ENCODE measurements at places on chromosomes 5 and 9. TPM values are rescaled to one million over a fixed set of nuclear protein-coding genes. Genes with fewer than 3 reads are reported as not detected.

SLC34A1 gene
- 0.32 TPM for total RNA-seq

GARNL3 gene
- 0.88 TPM for total RNA-seq

FOXD4 gene
- 0.20 TPM for total RNA-seq

PCDHGA6 gene
- 0.80 TPM for total RNA-seq

MAMDC4 gene
- 26.0 TPM for total RNA-seq
